Stimulated activated CD8-positive, alpha-beta memory T cell treated with anti-CD3 and anti-CD28 coated beads, Interleukin-4, amount 100 ng/mL, for 4 hours (primary cell): ENCODE measurements at places on chromosomes 5 and 9.

- DNase-seq, result no peak
These were observed 131.8 kb upstream of the RGMB start for GRCh38 chr5:98641671-98642070.

DNA sequence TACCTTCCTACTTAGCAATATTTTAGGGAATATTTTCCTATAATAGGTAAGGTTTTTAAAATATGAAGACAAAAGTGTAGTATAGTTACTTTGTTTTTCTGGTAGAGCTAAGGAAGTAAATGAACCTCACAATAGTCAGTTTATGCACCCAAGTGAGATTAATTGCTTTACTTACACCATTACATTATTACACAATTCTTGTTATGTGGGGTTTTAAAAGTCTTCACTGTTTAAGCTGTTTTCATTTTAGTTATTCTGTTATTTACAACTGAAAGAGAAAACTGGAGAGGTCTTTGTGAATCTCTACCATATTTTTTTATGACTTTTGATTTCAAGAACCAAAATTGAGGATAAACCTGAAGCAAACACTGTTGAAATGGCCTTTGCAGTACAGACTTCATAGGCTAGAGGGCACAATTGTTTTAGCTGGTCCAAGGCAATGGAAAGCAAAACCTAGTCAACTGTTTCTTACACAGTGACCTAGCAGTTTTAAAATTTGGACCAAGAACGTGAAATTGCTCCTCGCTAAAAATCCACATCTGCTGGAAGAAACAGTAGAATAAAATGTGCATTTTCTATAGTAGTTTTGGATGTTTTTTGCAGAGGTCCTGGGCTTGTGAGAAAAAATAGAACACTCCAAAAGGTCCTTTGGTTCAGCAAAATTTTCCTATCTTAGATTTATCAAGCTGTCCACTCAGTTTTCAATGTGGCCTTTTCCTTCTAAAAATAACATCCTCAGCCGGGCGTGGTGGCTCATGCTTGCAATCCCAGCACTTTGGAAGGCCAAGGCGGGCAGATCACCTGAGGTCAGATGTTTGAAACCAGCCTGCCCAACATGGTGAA is 66.4 kb upstream of the FER start:
- no peak for DNase-seq

GRCh38 chr9:113742878-113743277 is 133.2 kb upstream of the ZNF618 start:
- no peak for DNase-seq

- DNase-seq, result no peak
These were observed 527 bp upstream of the SREK1 start for GRCh38 chr5:66143473-66144073.

GRCh38 chr9:82147798-82148425 is 159.3 kb downstream of the SPATA31D1 start:
- DNase-seq, result no peak

DNA sequence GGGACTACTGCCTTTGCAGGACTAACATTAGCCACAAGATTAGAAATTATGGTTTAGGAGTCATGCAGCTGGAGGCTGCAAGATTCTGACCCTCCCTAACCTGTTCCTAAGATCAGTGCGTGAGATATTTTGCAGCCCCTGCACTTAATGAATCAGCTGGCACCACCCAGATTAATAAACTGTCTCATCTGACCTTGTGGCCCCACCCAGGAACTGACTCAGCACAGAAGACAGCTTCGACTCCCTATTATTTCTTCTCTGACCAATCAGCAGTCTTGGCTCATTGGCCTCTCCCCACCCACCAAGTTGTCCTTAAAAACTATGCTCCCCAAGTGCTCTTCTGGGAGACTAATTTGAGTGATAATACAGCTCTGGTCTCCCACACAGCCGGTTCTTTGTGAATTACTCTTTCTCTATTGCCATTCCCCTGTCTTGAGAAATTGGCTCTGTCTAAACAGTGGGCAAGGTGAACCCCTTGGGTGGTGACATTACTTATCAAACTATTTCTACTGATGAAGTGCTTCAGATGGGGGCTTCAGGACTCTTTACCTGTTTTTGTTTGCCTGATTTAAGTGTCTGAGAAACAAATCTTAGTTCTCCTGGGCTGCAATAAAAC is 17.0 kb downstream of the CTSL start:
- no peak for DNase-seq

GRCh38 chr5:139354186-139354585 is 12.5 kb downstream of the PAIP2 start:
- DNase-seq, result no peak

- no peak for DNase-seq
These were observed 56.1 kb downstream of the LSM11 start for GRCh38 chr5:157799578-157799977.

DNA sequence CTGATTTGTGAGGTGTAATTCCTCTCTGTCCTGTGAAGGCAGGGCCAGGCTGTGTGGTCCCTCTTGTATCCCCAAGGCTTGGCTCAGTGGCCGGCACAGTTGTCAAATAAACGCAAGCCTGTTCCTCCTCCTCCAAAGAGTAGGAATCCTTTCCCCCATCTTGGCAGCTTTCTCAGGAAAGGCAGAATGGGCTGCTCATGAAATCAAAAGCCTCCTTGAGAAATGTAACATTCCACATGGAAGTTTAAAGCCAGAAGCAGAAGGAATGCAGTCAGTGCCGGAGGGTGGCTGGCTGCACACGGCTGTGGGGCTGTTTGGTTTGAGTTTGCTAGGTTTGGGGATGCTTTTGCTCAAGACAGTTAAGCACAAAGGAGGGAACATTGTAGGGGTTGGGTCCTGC is 34.5 kb upstream of the MED10 start:
- no peak for DNase-seq
